ENCODE measurements at places on chromosomes 12 and 14.
A peak's percentile ranks its signal among the peaks of the same experiment; 100 is the strongest.

DNA sequence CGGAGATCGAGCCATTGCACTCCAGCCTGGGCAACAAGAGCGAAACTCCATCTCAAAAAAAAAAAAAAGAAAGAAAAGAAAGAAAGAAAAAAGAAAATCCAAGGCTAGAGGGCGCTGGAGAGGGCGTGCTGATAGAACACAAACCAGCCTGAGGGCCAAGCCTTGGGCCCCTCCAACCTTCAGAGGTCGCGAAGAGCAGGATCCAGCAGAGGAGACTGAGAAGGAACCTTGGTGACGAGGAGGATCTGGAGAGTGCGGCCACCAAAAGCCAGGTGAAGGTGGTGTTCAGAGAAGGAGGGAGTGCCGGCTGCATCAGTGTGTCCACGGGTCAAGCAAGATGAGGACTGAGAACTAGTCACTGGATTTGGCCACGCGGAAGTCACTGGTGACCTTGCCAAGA, 4.1 kb upstream of the DYNC1H1 start:
- H3K4me3 ChIP-seq = no peak overlapping the region
- no peak overlapping the region for H3K27ac ChIP-seq
- no peak for DNase-seq
- no peaks in the 10 kb centered on the region for H3K27me3 ChIP-seq
- H3K36me3 ChIP-seq = no peaks in the 10 kb centered on the region

DNA sequence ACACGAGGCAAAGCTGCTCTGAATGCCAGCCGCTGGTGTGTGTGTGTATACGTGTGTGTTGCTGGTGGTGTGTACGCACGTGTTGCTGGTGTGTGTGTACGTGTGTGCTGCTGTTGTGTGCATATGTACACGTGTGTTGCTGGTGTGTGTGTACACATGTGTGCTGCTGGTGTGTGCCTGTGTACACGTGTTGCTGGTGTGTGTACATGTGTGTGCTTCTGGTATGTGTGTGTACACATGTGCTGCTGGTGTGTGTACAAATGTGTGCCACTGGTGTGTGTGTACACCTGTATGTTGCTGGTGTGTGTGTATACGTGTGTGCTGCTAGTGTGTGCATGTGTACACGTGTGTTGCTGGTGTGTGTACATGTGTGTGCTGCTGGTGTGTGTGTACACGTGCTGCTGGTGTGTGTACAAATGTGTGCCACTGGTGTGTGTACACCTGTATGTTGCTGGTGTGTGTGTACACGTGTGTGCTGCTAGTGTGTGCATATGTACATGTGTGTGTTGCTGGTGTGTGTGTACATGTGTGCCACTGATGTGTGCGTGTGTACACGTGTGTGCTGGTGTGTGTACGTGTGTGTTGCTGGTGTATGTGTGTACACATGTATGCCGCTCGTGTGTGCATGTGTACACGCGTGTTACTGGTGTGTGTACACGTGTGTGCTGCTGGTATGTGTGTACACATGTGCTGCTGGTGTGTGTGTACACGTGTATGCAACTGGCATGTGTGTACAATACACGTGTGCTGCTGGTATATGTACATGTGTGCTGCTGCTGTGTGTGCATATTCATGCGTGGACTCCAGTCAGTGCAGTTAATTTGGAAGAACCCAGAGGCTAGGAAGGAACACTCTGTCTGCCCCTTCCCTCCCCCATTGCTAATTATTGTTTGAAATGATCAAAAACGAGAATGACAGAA, 47.2 kb downstream of the CACNA2D4 start:
- H3K27me3 ChIP-seq = no peaks in the 10 kb centered on the region
- H3K27ac ChIP-seq = no peak overlapping the region
- no peaks in the 10 kb centered on the region for H3K36me3 ChIP-seq
- H3K4me3 ChIP-seq = no peak overlapping the region
- no peaks in the 10 kb centered on the region for H3K4me1 ChIP-seq

GRCh38 chr12:109595321-109595902, 21.8 kb downstream of the MVK start:
- no peak overlapping the region for H3K27ac ChIP-seq
- H3K4me3 ChIP-seq = no peak overlapping the region
- DNase-seq = peak; percentile 5
- H3K4me1 ChIP-seq = peaks cover 22% of the 10 kb centered on the region
- H3K36me3 ChIP-seq = peaks cover 4% of the 10 kb centered on the region

GRCh38 chr12:8911606-8912268, 2.6 kb upstream of the PHC1 start:
- no peak overlapping the region for H3K27ac ChIP-seq
- no peak overlapping the region for H3K4me3 ChIP-seq
- no peaks in the 10 kb centered on the region for H3K36me3 ChIP-seq
- no peak for DNase-seq
- no peaks in the 10 kb centered on the region for H3K27me3 ChIP-seq

DNA sequence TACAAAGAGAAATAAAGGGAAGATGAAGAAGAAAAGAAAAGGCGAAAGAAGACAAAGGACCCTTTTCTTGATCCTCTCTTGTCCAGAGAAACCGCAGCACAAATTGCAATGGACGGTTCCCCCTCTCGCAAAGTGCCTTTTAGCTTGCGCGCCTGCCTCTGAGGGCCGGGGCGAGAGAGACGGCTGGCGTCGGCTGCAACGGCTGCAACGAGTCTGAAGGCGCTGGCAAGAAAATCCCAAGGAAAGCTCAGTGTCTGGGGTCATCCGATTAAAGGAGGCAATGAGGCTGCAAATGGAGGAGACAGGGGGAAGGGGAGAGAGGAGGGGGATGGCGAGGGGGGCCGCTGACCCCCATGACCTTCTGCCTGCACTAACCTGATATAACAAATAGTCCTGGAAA, 671.5 kb downstream of the MED13L start:
- H3K27me3 ChIP-seq = no peaks in the 10 kb centered on the region
- H3K4me3 ChIP-seq = no peak overlapping the region
- no peak for DNase-seq
- no peaks in the 10 kb centered on the region for H3K36me3 ChIP-seq
- no peaks in the 10 kb centered on the region for H3K4me1 ChIP-seq

GRCh38 chr12:22722081-22722480, 97.1 kb downstream of the ETNK1 start:
- no peaks in the 10 kb centered on the region for H3K27me3 ChIP-seq
- H3K4me3 ChIP-seq = no peak overlapping the region
- H3K4me1 ChIP-seq = no peaks in the 10 kb centered on the region
- H3K27ac ChIP-seq = no peak overlapping the region

DNA sequence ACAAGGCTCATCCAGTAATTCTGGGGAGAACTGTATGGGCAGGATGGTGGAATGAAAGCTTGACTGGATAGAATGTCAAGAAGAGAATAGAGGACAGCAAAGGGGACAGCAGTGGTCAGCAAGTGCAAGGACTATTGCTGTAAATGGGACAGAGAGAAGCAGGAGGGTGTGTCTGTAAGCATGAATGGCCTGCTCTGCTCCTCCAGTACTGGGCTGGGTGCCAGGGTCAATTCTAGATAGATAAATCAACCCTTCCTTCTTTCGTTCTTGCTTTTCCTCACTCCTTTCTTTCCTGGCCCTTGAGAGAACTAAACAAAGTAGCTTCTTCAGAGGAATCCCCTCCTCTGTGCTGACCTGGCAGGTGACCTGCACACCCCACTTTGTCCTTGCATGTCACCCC, 1019.2 kb downstream of the BCL11B start:
- H3K27ac ChIP-seq = no peak overlapping the region
- no peak overlapping the region for H3K4me3 ChIP-seq
- no peaks in the 10 kb centered on the region for H3K27me3 ChIP-seq
- H3K36me3 ChIP-seq = no peaks in the 10 kb centered on the region
- DNase-seq = no peak

- DNase-seq = no peak
- no peaks in the 10 kb centered on the region for H3K27me3 ChIP-seq
- H3K27ac ChIP-seq = no peak overlapping the region
- H3K36me3 ChIP-seq = peaks cover 61% of the 10 kb centered on the region
- H3K4me1 ChIP-seq = no peaks in the 10 kb centered on the region
- H3K4me3 ChIP-seq = no peak overlapping the region
Measured at GRCh38 chr12:57723630-57723962, 14.9 kb downstream of the AGAP2 start.

- no peaks in the 10 kb centered on the region for H3K27me3 ChIP-seq
- peaks cover 3% of the 10 kb centered on the region for H3K4me1 ChIP-seq
- H3K4me3 ChIP-seq = no peak overlapping the region
- no peaks in the 10 kb centered on the region for H3K36me3 ChIP-seq
- no peak overlapping the region for H3K27ac ChIP-seq
Measured at GRCh38 chr14:68337279-68337678, 455.6 kb downstream of the ZFP36L1 start.

DNA sequence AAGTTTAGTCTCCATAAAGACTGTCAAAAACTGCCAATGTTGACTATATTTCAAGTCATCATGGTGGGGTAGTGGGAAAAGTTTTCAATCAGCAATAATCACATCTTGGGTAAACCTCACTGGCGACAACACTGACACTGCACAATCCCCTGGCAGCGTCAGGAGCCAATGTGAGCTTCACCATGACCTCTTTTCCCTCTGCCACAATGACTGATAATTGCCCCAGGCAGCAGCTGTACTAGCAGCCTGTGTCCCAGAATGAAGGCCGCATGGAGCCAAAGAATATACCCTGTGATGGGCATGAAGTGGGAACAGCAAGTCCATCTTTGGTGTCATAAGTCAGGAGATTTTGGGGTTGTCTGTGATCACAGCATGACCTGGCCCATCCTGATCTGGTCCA, 5.3 kb downstream of the MMAB start:
- no peak for DNase-seq
- H3K4me3 ChIP-seq = no peak overlapping the region
- H3K27ac ChIP-seq = no peak overlapping the region
- H3K27me3 ChIP-seq = no peaks in the 10 kb centered on the region
- peaks cover 21% of the 10 kb centered on the region for H3K36me3 ChIP-seq

GRCh38 chr12:104458694-104459367, 2.1 kb downstream of the CHST11 start:
- peak overlapping the region; percentile 100 for H3K4me3 ChIP-seq
- no peak for DNase-seq
- no peaks in the 10 kb centered on the region for H3K27me3 ChIP-seq
- H3K36me3 ChIP-seq = no peaks in the 10 kb centered on the region
- peak overlapping the region; percentile 88 for H3K27ac ChIP-seq

DNA sequence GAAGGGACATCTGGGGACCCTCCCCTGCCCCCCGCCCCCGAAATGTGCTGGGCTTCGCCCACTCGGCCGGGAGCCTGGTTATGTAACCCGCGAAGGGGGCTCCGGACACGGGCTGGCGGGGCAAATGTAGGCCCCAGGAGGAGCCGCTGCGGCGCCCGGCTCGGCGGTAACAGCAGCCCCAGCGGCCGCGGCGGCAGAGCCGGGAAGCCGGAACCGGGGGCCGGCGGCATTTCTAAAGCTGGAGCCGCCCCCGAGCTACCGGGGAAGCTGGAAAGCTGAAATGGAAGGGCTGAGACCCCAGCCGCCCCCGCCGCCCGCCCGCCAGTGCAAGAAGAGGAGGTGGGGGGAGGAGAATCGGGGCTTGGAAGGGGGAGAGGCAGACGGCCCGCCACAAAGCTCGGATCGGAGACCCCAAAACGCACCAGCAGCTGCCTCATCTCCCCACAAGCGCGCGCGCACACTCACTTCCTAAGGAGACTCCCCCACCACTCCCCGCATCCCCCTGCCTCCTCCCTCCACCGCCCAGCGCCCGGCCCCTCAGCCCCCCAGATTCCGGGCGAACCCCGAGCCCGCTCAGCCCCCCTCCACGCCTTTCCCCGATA, 1.5 kb downstream of the KDM2B start:
- peaks cover 19% of the 10 kb centered on the region for H3K36me3 ChIP-seq
- H3K27ac ChIP-seq = peak overlapping the region; percentile 81
- H3K4me3 ChIP-seq = peak overlapping the region; percentile 72
- peaks cover 39% of the 10 kb centered on the region for H3K4me1 ChIP-seq
- H3K27me3 ChIP-seq = no peaks in the 10 kb centered on the region

DNA sequence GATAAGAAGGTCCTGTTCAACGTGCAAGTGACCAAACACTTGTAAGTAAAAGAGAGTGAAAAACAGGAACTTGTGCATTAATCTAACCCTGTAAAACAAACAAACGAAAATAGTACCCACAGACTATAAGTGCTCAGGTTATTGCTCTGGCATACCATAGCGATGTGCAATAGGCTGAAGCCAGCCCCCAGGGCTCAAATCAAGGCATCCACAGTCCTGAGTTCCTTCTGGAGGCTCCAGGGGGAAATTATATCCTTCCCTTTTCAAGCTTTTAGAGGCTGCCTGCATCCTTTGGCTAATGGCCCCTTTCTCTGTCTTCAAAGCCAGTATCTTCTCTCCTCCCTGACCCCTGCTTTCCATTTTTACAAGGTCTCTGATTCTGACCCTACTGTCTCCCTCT, 8.1 kb upstream of the CMAS start:
- DNase-seq = no peak
- H3K27me3 ChIP-seq = no peaks in the 10 kb centered on the region
- no peaks in the 10 kb centered on the region for H3K4me1 ChIP-seq
- no peaks in the 10 kb centered on the region for H3K36me3 ChIP-seq

- H3K27me3 ChIP-seq = no peaks in the 10 kb centered on the region
- H3K4me3 ChIP-seq = no peak overlapping the region
- no peaks in the 10 kb centered on the region for H3K4me1 ChIP-seq
Measured at GRCh38 chr14:27389402-27389801, 791.6 kb upstream of the NOVA1 start.

DNA sequence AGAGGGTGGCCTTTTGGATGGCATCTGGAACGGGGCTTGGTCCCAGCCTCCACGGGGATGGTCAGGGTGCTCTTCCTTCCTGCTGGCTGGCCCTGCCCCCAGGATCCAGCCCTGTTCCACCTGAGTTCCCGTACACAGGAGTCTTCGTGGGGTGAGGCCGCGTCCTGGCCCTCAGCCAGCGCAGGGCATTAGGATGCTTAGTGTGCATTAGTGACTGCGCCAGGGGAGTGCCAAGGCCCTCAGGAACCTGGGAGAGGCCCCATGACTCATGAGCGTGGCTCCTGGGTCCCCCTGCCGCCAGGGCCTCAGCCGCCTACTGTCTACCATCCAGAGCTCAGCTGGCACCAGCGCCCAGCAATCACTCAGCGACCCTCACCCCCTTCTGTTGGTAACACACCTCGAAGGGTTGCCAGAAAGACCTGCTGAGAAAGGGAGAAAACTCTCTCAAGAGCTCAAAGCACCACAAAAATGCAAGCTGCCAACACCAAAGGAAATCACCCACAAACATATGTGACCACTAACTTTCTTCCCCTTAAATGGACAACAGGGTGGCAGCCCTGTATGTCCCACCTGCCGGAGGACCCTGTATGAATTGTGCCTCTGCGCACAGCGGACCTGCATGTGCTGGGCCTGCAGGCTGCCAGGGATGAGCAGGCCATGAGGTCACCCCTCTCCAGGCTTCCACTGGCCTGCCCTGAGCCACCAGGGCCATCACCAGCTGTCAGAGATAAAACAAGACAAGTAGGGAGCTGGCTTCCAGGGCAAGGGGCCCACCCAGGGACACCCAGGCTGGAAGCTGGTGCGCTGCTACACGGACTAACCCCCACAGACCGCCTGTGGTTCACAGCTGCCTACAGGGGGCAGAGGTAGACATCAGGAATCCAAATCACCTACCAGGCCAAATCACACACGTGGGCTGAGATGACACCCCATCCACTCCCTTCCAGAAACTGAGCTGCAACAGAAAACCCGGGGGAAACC, 28.7 kb downstream of the CCDC85C start:
- H3K4me3 ChIP-seq = no peak overlapping the region
- no peak for DNase-seq
- H3K27ac ChIP-seq = no peak overlapping the region
- H3K4me1 ChIP-seq = no peaks in the 10 kb centered on the region
